A549 (cell line): ENCODE measurements at places on chromosomes 1 and 21.

DNA sequence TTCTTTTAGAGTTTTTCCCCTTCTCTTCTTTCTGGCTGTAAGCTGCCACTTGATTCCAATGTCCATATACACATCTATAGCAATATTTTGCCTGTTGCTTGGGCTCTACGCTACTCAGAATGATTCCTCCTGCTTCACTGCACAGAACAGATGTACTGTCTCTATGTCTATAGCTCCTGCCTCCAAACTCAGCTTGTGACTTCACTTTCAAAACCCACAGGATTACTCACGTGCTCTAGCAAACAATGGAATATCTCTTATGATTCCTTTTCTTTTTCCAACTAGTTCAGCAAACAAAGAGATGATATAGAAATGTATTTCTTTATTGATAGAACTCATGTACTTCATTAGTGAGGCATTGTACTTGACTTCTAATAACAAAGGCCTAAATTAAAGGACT, 80.5 kb upstream of the SOX13 start:
- DNase-seq: no peak

DNA sequence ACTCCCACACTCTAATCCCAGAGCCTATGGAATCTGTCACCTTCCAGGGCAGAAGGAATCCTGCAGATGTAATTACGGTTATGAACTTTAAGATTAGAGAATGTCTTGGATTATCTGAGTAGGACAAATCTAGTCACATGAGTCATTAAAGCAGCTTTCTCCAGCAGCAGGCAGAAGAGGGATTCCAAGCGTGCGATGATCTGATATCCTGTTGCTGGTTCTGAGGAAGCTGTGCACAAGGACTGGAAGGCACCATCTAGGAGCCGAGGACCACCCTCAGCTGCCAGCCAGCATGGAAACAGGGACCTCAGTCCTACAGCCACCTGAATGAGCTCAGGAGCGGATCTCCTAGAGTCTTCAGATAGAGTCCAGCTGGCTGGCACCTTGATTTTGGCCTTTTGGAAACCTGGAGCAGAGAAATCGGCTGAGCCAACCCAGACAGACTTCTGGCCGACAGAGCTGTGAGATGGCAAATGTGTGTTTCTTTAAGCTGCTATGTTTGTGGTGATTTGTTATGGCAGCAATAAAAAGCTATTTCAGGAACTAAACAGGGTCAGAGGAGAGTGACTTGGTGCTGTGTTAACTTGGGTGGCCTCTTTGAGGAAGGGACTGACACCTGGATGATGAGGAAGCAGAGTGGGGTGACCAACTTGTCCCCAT, 34.5 kb downstream of the LRRN2 start:
- DNase-seq: no peak

DNA sequence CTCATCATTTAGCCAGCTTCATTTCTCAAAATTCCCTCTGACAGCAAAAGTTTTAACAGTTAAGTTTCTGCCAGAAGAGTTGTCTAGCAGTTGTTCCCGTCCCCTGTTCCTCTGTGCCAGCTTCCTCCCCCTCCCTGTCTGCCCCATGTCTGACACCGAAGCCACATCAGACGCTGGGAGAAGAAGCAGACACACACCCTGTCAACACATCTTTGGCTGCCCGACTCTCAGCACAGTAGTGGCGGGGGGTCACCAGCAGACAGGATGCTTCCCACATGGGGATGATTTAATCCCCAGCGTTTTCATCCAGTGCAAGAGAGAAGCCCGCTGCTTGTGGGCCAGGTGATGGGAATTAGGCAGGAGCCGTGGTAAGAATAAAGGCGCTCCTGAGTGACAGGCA, 379.4 kb upstream of the RUNX1 start:
- DNase-seq: no peak

GRCh38 chr1:224276771-224277487, 53.0 kb downstream of the NVL start:
- DNase-seq: no peak

- no peak for DNase-seq
Measured at GRCh38 chr1:247387096-247387495, 28.9 kb upstream of the NLRP3 start.

DNA sequence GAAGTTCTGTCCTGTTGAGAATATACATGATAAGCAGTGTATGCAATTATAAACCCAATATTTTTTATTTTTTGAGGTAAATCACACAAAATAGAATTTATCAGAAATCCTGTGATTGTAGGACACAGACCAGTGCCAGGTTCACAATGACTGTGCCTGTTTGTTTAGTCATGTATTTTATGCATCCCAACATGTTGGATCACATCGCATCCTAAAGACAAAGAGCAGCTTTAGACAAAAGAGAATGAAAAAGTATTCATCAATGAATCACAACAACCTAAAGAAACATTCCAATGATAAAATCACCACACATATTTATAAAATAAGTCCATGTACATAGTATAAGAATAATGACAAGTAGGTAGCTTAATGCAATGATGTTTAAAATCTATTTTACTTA, 53.2 kb upstream of the LRRC8D start:
- no peak for DNase-seq

GRCh38 chr1:181062836-181063428, 25.6 kb upstream of the IER5 start:
- DNase-seq: no peak

DNA sequence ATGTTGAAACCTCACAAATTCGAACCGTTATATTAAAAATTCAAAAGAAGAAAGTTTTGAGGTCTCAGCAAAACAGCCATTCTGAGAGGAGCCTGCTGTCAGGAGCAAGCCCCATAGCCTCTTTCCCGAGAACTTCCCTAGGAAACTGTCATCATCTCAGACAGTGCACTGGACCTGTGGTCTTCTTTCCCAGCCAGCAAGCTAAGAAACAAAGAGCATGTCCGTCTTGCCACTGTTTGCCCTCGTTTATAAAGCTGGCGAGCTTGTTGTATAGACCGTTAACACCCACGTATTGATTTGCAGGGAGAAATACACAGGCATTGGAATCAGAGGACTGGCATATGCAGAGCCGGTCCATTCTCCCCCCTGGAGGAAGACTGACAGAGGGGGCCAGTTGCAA, 407.0 kb downstream of the NPHP4 start:
- DNase-seq: no peak

- no peak for DNase-seq
Measured at GRCh38 chr1:183368213-183369108, 49.7 kb downstream of the NMNAT2 start.

DNA sequence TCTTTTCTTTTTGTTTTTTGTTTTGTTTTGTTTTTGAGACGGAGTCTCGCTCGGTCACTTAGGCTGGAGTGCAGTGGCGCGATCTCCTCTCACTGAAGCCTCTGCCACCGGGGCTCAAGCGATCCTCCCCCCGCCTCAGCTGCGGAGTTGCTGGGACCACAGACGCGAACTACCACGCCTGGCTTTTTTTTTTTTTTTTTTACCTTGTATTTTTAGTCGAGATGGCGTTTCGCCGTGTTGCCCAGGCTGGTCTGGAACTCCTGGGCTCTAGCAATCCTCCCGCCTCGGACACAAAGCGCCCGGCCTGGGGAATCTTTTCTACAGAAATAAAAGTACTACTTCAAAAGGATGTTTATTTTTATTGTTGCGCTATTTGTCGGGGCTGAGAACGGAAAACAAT, 1.1 kb upstream of the SETDB1 start:
- no peak for DNase-seq

DNA sequence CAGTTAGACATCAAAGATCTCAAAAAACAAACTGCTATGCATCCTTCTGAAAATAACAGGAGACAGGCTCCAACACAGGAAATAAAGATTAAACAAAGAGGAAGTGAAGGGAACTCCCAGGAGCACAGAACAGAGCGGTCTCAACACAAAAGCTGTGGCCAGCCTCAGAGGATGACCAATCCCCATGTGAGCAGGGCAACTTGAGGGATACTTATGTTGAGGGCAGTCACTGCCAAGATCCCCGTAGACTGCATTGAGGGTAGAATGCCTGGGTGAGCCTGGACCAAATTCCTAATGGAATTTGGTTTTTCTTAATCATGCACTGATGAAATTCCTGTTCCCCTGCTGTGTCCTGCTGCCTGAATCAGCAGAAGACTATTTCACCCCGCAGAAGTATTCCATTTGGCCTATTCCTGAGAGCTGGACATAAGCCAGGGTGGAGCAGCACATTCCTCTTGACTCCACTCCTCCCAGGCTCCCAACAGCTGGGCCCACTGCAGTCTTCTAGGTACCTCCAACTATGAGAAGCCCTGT, 49.0 kb downstream of the JAK1 start:
- DNase-seq: peak; percentile 73

GRCh38 chr21:17139696-17140095, 373.1 kb upstream of the CXADR start:
- DNase-seq: no peak

- no peak for DNase-seq
Measured at GRCh38 chr1:24945354-24946326, 15.6 kb upstream of the RUNX3 start.

DNA sequence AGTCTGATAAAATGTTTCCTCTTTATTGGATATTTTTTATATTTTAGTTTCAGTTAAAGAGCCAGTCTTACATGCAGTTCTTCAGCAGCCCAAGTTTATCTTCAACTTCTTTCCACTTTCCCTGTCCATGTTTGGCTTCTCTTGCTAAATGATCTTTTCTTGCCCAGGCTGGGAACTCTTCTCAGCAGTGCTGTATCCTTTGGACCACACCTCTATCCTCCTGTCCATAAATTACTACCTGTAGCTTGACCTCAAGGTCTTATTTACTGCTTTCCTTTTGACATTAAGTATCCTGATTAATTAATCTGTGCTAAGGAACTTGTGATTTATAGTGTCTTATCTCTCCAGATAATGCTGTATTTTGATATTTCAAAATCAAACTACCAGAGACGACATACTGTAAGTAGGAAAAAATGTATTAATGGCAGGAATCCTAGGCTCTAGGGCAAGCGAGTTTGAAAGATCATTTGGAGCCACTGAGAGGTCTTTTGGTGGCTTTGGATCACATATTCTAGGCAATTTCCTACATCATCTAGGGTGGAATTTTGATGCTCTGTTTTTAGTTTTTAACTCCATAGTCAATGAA, 20.5 kb upstream of the PDC start:
- no peak for DNase-seq

- DNase-seq: no peak
Measured at GRCh38 chr1:115827452-115828044, 13.4 kb downstream of the NHLH2 start.

GRCh38 chr1:65066766-65067490, 81.1 kb upstream of the AK4 start:
- DNase-seq: peak; percentile 66

- no peak for DNase-seq
Measured at GRCh38 chr1:245197121-245197520, 42.3 kb downstream of the KIF26B start.

- DNase-seq: no peak
Measured at GRCh38 chr1:230737622-230738262, 9.4 kb upstream of the CAPN9 start.

- DNase-seq: no peak
Measured at GRCh38 chr1:159055181-159055641, 21.4 kb downstream of the AIM2 start.

DNA sequence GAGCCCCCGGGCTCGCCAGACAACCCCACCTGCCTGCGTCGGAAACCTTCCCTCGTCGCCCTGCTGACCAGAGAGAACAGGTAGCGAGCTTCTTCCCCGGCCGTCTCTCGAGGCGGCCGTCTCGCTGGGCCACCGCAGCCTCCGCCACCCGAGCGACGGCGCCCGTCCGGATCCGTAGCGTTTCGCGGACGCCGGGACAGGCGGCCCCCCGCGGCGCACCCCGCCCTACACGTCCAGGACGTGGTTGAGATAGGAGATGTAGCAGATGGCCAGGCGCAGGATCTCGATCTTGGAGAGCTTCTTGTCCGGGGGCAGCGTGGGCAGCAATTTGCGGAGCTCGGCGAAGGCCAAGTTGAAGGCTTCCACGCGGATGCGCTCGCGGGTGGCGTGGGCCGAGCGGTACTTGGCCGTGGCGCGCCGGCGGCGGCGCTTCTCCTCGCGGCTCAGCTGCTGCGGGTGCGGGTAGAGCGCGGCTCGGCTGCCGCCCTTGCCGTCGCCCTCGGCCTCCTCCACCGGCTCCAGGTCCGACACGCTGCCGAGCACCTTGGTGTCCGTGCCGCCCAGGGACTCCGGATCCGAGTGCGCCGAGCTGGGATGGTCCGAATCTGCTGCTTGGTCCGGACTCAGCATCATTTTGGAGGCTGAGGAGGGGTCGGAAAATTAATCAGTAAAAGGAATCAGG, 3.0 kb downstream of the NHLH2 start:
- no peak for DNase-seq

DNA sequence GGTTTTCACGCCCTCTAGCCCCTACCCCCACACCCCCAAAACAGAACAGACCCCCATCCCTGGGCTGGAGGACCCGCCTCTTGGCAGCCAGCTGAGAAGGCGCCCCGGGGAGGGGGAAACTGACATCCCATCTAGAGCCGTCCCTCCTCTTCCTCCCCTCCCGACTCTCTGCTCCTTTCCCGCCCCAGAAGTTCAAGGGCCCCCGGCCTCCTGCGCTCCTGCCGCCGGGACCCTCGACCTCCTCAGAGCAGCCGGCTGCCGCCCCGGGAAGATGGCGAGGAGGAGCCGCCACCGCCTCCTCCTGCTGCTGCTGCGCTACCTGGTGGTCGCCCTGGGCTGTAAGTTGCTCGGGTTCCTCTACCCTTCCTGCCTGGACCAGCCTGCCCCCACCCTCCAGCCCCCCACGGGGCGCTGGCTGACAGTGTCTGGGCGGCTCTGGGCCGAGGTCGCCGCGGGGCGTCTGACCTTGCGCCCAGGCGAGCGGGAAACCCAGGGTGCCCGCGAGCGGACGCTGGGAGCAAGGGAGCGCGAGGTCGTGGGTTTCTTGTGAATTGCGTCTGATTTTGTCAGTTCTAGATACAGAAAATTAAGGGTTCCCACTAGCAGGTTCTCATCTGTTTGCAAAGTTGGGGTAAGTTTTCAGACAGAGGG, 618 bp downstream of the JAM2 start:
- peak; percentile 15 for DNase-seq

DNA sequence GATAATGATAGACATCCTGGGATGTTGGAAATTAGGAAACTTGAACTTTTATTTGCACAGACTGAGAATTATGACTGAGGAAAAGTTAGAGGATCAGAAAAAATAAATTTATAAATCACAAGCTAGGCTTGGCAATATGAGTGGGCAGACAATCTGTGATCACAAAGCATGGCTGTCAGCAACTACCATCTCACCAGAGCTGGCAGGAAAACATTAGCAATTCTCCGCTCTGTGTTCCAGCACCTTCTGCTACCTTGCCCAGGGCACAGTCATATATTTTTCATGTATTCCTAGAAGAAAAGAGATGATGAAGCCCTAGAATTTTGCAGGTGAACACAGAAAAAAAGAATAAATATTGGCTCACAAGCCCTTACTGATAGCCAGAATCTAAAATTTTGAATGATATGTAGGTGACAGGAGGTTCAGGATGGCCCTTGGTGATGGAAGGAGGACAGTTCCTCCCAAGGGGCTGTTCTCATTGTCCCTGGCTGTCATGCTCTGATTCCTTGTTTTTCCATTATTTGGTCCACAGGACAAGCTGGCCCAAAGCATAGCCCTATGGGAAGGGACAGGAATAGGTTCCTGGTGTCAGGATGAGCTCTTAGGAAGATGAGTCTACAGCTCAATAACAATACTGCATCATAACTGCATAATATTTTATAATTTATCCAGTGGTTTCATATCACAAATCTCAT, 12.2 kb upstream of the STXBP3 start:
- DNase-seq: no peak
